ENCODE measurements at places on chromosomes 3 and 15.
A peak's percentile ranks its signal among the peaks of the same experiment; 100 is the strongest.

DNA sequence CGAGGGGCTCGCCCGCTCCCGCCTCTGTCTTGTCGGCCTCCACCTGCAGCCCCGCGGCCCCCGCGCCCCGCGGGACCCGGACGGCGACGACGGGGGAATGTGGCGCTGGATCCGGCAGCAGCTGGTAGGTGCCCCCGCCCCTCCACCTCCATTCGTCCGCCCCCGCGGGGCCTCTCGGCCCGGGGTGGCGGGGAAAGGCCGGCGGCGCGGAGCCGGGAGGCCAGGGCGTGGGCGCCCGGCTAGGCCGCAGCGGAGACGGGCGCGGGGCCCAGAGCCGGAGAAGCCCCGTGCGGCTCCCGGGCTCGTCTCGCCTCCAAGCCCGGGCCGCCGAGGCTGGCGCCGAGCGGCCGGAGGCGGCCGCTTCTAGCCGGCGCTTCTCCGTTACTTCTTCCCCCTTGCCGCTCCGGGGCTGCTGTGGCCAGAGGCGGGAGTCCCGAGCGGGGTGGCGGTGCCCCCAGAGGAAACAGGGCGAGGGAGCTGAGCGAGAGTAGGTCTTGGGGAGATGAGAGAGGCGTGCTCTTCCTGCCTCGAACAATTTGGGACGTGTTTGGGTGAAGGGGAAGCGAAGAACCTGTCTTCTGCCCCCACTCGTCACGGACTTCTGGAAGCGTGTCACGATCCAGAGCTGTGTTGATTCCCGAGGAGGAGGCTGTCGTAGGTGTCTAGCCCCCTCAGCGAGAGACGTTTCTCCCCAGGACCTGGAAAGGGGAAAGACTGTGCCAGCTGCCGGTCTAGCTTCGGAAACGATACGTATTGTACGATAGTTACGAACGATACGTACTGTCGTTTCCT lies 555 bp downstream of the ATP11B start:
- DNase-seq, result no peak

- DNase-seq, result no peak
Measured at GRCh38 chr3:128151758-128152274, 1.5 kb upstream of the EEFSEC start.

DNA sequence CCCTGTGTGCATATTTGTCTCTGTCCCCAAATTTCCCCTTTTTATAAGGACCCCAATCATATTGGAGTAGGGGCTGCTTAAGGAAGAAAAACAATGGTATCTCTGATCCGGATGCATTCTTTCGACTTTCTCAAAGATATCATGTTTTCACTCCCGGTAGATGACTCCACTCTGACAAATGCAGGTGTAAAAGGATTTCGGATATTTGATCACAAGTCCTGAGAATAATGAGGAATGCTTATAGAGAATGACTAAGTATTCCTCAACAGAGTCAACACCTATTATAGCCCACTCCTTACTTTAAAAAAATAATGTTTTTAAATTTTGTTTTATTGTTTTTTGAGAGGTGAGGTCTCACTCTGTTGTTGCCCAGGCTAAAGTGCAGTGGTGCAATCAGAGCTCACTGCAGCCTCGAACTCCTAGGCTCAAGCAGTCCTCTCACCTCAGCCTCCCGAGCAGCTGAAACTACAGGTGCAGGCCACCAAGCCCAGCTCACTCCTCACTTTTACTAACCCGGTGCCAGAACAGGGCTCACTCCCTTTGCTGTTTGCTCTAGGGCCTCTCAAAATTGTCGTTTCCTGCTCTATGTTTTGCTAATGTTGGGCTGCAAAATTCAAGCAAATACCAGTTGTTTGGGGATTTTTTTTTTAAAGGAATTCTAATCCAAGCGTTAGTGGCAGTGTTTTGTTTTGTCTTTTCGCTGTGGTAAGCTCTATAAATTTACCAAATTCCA lies 24.6 kb downstream of the COL8A1 start:
- DNase-seq, result no peak

DNA sequence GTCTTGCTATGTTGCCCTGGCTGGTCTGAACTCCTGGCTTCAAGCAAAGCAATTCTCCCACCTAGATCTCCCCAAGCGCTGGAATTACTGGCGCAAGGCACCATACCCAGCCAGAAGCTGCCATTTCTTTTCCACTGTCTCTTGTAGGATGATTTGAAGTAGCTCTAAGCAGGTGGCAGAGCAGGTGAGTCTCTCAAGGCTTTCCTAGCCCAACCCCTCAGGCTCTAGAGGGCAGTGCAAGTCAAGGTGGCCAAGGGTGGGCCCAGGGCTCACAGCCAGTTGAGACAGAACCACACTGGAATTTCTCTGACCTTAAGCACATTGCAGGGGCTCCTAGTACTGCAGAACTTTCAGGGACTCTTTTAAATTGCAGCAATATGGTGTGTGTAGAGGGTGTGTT lies 15.6 kb upstream of the DAG1 start:
- DNase-seq, result peak; percentile 61

DNA sequence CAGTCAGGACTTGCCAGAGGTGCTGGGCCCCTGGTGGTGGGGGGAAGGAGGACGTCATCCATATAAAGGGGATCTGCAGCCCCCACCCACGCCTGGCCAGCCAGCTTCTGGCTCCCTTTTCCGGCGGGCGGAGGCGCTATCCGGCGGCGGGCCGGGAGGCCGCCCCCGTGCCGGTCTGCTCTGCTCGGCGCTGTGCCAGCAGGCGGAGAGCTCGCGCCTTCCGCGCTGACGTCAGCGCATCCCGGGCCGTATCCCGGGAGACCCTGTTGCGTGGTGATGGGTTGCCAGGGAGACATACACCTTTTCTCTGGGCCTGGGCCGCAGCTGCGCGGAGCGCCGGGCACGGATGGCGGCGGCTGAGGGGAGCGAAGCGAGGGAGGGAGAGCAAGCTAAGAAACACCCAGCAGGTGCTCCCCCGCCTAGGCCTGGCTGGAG lies 1.1 kb downstream of the FAM131A start:
- DNase-seq, result peak; percentile 70

GRCh38 chr3:141452045-141452444 lies 34.8 kb upstream of the RASA2 start:
- no peak for DNase-seq

GRCh38 chr15:91664224-91664836 lies 189.2 kb upstream of the SLCO3A1 start:
- DNase-seq, result no peak

DNA sequence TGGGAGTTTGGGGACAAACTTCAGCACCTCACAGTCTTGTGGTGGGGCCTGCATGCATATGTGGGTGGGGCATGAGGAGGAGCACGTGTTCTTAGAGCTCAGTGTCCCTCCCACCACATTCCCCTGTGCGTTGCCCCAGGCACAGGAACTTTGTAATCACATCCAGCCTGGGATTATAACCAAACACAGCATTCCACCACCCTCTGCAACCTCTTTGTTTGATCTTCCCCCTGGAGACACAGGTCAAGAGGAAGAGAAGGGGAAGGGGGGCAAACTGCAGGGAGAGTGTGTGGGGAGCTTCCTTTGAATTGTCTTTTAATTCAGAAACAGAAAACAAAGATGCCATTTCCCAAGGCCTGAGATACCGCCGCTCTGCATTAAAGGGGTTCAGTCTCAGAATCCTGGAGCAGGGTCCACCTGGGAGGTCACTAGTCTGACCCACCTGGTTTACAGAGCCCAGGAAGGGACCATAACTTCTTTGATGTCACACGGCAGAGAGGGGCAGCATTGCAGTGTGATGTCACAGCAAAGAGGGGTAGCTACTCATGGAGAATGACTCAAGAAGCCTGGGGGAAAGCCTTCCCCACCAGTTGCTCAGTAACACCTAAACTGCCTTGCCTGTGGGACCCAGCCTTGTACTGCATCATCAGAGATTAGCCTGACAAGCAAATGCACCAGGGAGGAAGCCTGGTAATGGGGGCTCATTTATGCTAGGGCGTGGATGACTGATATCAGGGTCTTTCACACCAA lies 106.3 kb upstream of the RNU6-1 start:
- DNase-seq, result peak; percentile 51

DNA sequence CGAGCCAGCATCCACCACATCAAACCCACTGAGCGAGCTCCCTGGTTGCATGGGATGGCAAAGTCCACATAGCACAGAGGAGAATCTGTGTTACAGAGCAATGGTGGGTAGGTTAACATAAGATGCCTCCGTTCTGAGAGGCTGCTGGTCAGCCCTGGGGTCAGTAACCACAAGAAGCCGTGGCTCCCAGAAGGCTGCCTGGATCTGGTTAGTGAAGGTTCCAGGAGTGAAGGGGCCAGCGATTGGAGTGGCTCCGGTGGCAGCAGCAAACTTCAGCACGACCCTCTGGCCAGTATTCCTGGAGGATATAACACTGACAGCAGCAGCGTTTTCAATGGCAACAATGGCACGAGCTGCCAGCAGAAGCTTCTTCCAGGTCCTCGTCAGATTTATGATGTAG lies 18.4 kb upstream of the PIGZ start:
- no peak for DNase-seq

- no peak for DNase-seq
Measured at GRCh38 chr3:54827776-54828175, 100.1 kb downstream of the LRTM1 start.

GRCh38 chr3:31762888-31763351 lies 218.1 kb downstream of the OSBPL10 start:
- no peak for DNase-seq

DNA sequence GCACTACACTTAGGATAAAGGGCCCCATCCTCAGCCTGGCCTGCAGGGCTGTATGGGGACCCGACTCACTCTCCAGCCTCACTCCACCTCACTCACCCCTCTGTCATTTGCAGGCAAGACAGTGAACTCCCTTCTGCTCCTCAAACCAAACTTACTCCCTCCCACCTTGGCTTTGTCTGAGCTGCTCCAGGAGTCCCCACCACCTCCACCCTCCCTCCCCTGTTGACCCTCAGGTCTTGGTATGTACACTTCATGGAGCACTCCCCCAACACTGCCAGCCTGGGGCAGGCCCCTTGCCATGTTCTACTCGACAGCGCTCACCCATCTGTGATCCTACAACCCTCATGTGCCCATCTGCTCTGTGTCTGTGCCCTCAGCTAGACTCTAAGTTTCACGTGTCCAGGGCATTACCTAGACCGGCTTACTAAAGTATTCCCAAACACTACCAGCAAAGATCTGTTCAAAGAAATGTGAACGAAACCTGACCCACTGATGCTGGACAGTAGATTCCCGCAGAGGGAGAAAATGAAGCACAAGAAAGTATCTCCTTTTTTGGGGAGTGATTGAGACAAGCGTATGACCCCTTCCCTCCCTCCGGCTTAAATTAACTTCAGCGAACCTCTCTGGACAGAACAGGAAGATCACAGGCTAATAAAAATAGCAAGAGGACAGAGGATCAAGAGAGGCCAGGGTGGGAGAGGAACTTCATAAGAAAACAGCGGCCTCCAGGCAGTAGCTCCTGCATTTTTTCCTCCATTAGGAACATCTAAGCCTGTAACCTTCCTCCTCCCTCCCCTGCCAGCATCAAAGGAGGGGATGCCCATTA lies 113.2 kb downstream of the RFTN1 start:
- DNase-seq, result no peak

GRCh38 chr3:53230789-53231188 lies 25.0 kb downstream of the TKT start:
- DNase-seq, result no peak

- DNase-seq, result no peak
Measured at GRCh38 chr3:23874359-23875112, 42.3 kb downstream of the NKIRAS1 start.

DNA sequence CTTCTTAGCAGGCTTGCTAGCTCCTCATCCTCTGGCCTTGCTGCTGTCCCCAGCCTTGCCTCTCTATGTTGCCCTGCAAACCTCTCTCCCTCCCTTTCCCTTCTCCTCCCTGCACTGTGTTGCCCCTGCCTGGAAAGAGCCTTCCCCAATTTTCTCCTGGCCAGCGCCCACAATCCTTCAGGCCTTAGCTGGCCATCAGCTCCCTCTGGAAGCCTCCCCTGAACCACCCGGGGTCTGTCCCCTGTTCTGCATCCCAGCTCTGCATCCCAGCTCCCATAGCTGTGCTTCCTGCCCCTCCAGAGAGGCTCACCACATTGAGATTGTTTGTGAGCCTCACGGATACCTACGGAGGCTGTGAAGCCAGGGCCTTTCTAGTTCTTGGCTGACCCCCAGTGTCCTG lies 23.7 kb downstream of the FAM3D start:
- no peak for DNase-seq

DNA sequence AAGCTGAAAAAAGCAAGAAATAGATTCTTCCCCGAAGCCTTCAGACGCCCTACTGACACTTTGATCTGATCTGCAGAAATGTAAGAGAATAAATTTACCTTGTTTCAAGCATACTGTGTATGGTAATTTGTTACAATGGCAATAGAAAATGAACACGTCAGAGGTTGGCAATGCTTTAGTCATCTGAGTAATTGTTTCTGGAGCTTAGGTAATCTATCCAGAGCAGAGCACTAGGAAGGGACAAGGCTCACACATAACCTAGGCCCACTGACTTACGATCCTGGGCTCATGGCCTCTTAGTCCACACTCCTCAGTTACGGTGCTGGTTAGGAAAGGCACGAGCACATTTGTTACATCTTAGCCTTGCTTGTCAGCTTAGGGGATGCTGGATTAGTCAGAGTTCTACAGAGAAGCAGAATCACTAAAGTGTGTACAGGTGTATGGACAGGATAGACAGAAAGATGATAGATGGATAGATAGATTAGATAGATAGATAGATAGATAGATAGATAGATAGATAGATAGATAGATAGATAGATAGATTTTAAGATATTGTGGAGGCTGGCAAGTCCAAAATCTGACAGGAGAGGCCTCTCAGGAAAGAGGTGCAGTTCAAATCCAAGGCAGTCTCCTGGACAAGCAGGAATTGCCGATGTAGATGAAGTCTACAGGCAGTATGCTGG lies 46.8 kb upstream of the TBC1D23 start:
- no peak for DNase-seq

- DNase-seq, result no peak
Measured at GRCh38 chr3:58184309-58184981, 26.3 kb downstream of the DNASE1L3 start.

DNA sequence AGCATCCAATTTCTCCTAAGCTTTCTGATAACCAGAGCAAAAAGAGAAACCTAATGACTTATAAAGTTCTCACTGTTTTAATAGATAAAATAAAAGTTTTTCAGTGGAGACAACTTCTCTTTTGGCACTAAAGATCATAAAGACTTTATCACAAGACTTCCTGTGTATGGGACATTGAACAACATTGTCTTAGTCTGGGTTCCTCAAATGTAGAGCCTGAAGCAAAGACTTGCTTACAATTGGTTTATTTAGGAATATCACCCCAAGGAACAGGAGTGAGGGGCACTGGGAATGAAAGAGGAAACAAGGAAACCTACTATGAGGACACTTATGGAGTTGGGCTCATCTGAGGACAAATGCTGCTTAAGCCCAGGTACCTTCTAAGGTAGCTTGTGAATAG lies 127.4 kb downstream of the B3GALNT1 start:
- no peak for DNase-seq

GRCh38 chr15:66572146-66572545 lies 6.3 kb upstream of the LCTL start:
- no peak for DNase-seq

- no peak for DNase-seq
Measured at GRCh38 chr15:70597056-70597603, 166.2 kb downstream of the UACA start.

GRCh38 chr15:51060030-51060673 lies 34.6 kb downstream of the TNFAIP8L3 start:
- no peak for DNase-seq

- no peak for DNase-seq
Measured at GRCh38 chr3:124602980-124603627, 127.1 kb upstream of the UMPS start.

GRCh38 chr3:10599444-10599843 lies 94.1 kb upstream of the ATP2B2 start:
- DNase-seq, result no peak

Measured in H1 (cell line).